DND-41 (cell line): ENCODE measurements at places on chromosomes 13 and 19.

DNA sequence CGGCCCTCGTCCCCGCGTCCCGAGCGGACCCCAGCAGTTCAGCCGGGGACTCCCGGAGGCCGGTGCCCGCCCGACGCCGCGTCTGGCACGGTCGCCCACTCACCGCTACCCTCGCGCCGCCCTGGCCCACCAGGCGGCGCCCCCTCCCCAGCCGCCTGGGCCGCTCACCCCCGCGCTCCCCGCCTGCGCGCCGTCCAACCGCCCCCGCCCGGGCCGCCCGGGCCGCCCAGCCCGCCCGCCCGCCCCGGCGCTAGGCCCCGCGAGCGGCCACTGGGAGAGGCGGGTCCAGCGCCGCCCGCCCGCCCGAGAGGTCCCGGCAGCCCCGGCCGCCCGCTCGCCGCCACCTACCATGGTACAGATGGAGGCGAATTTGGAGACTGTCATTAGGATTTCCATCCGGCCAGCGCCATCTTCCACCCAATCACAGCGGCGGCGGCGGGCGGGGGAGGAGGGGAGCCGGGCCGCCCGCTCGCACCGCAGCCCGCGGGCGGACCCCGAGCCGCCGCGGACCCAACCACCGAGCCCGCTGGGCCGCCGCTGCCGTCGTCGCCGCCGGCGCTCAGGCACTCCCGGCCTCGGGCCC is at the start of gene USP12:
USP12 (minus strand) TSS at position 568 of the 583 bp plus-strand sequence; CDS start at position 396, 172 bp downstream.
- DNase-seq, result peak; percentile 46

- DNase-seq, result no peak
Measured at GRCh38 chr13:76944456-76944855, 3.9 kb upstream of the ACOD1 start.

DNA sequence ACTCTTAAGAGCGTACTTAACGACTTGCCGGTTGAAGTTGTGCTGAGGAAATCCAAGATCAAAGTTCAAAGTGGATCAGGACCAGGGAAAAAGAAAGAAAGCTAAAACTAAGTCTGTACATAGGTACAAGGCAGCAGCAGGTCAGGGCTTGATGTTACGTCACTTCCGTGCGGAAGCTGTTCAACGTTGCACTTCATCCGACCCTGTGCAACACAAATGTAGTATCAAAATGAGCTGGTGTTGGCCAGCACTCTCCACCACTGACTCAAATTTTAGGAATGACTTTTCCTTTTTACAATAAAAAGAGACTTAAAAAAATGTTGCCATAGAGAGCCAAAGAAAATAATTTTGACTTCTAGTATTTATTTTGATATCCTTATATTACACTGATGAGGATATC is 1315.4 kb downstream of the EFNB2 start:
- no peak for DNase-seq

GRCh38 chr13:33757713-33758112 is 60.2 kb upstream of the RFC3 start:
- DNase-seq, result no peak

DNA sequence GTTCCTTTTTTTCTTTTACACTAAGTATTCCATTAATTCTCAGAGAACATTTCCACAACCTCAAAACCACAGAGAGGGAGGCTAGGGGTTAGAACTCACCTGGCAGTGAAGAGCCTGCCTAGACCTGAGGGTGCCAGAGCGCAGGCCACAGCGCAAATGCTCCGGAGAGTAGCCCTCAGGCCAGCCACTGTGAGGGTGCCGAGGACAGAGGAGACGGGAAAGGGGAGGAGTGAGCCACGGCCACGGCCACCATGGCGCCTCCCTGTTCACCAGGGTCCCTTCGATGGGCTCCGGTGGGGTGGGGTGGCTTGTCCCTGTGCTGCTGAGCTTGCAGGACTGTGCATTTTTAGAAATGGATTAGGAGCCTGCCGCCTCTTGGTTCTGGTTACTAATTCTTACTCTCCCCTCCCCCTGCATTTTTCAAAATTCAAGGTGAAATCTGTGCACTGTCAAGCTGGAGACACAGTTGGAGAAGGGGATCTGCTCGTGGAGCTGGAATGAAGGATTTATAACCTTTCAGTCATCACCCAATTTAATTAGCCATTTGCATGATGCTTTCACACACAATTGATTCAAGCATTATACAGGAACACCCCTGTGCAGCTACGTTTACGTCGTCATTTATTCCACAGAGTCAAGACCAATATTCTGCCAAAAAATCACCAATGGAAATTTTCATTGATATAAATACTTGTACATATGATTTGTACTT is 58.8 kb downstream of the GGACT start:
- no peak for DNase-seq
